Activated CD4-positive, CD25-positive, alpha-beta regulatory T cell treated with anti-CD3 and anti-CD28 coated beads, Interleukin-2, amount 50 U/mL, for 24 hours (primary cell): ENCODE measurements at places on chromosomes 4 and X.

- ATAC-seq = no peak
Observed at GRCh38 chr4:38268837-38269236, 308.6 kb downstream of the PTTG2 start.

DNA sequence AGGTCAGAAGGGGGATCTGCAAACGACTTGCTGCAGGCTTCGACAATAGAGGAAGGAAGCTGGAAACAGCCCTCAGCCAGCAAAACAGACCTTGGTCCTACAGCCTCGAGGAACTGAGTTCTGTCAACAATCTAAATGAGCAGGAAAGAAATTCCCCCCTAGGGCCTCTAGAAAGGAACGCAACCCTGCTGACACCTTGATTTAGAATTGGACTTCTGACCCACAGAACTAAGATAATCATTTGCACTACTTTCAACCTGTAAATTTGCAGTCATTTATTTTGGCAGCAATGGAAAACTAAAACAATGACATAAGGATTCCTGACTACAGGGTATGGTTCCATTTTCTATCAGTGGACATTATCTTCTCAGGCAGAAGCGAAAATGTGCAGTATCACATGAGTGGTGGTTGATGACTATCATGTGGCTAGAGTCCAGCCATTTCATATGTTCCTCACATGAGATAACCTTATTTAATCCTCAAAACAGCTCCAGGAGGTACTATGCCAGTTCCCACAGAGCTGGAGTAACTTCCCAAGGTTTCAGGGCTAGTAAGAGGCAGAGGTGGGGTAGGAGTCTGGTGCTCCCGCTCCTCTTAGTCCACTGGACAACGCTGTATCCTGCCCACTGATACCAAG is 61.6 kb downstream of the SAT1 start:
- no peak for ATAC-seq

- no peak for ATAC-seq
Observed at GRCh38 chrX:29922607-29923006, 292.8 kb upstream of the MAGEB2 start.

DNA sequence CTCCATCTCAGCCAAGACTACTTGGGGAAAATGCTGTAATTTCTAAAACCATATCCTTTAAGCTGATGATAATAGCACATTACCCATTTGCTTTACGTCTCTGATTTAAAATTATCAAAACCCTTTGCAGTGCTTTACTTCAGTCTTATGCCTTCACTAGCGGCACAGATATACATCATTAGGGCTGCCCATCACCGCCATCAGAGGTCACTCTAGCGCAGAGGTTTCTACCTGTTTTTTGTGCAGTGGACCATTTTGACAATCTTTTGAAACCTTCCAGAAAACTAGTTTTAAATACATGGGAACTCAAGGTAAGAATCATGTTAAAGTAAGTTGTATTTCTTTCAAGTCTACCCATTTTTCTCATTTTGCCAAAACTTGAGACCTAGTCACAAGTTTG is 592.5 kb downstream of the PPARGC1A start:
- ATAC-seq = no peak

GRCh38 chr4:134756421-134756820 is 554.8 kb upstream of the PABPC4L start:
- no peak for ATAC-seq
